ENCODE measurements at places on chromosomes 16 and 17.

GRCh38 chr17:8221663-8222379 is 11.4 kb upstream of the AURKB start:
- DNase-seq: peak; percentile 83

- DNase-seq: no peak
Observed at GRCh38 chr17:15513058-15513791, 45.8 kb upstream of the CDRT4 start.

- DNase-seq: no peak
Observed at GRCh38 chr17:17719199-17719940, 38.1 kb downstream of the RAI1 start.

- no peak for DNase-seq
Observed at GRCh38 chr17:69428252-69428980, 13.9 kb downstream of the MAP2K6 start.

- no peak for DNase-seq
Observed at GRCh38 chr16:69435977-69436820, 11.8 kb downstream of the CYB5B start.

- no peak for DNase-seq
Observed at GRCh38 chr16:58074657-58075056, 49.1 kb downstream of the MMP15 start.

DNA sequence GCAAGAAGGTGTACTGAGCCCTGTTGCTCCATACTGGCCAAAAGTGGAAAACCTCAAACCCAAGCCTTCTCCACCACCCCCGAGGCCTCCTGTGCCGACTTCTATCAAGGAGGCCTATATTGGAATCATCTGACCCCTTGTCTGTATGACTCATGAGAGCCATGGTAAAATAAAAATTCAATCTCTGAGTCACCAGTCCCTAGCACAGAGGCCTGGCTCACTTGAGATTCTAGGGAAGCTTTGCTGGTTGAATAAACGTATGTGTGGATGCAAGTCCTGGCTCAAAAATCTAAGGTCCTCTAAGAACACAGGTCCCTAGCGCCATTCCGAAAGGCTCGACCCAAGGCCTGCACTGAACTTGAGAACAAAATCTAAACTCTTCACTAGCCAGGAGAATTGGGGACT is 15.0 kb downstream of the NSMCE1 start:
- DNase-seq: no peak

DNA sequence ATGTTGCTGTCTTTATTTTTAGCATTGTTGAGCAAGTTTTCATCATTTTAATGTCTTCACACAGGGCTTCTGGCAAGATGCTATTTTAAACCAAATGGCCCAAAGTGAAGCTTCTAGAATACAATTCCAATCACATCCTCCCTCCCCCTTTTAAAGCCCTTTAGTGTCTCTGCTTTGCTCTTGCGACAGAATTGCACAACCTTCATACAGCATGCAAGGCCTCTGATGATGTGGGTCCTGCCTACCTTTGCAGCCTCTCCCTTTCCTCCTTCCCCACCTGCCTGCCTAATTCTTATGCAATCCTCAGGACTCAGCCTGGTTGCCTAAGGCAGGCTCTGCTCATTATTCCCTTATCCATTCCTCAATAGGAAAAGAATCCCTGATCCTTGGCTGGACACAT is 381.7 kb downstream of the SLC39A11 start:
- no peak for DNase-seq

DNA sequence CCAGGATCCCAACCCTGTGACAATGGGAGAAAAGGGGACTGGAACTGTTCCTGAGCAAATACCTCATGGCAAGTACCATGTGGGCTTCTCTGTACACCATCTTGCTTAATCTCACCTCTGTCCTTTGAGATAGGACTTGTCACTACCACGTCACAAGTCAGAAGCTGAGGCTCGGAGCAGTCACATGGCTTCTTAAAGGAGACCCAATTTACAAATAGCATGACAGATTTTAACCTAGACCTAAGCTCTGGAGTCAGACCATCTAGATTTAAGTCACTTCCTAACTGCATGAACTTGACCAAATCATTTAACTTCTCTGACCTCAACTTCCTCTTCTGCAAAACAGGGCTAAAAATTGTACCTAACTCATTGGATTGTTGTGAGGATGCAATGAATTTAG is 36.0 kb upstream of the CCL1 start:
- peak; percentile 24 for DNase-seq

DNA sequence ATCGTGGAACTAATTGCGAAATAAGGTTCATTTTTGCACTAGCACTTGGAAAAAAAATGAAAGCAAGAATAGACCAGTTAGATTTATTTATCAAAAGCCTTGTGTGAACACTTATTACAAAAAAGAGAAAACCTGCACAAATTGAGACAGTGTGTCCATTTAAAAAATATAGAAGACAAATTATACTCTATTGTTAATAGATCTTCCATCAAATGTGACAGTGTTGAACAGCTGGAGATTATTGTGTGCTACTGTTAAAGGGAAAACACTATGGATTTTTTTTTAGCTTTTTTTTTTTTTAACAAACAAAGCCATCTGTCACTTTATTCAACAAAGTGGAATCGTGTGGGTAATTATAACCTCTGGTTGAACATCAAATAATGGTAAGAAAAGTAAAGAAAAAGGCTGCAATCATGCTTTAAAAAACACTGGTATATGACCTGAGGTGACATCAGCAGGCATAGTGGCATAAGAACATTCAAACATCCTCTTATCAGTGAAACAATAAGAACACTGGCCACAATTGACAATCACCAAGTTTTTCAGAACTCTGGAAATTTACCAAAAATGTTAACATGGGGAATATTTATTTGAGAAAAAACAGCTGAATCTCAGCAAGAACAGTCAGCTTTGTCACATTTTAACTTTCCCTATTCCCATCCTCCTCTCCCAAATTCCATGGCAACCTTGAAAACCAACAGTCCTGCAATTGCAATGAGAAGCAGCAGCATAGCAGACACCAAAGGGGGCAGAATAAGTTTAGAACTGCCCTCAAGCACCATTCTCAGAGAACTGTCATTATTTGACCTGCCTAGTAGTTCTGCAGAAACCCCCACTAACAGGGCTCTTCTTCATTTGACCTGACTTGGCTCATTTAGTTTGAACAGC is 442.3 kb upstream of the MON1B start:
- DNase-seq: no peak

DNA sequence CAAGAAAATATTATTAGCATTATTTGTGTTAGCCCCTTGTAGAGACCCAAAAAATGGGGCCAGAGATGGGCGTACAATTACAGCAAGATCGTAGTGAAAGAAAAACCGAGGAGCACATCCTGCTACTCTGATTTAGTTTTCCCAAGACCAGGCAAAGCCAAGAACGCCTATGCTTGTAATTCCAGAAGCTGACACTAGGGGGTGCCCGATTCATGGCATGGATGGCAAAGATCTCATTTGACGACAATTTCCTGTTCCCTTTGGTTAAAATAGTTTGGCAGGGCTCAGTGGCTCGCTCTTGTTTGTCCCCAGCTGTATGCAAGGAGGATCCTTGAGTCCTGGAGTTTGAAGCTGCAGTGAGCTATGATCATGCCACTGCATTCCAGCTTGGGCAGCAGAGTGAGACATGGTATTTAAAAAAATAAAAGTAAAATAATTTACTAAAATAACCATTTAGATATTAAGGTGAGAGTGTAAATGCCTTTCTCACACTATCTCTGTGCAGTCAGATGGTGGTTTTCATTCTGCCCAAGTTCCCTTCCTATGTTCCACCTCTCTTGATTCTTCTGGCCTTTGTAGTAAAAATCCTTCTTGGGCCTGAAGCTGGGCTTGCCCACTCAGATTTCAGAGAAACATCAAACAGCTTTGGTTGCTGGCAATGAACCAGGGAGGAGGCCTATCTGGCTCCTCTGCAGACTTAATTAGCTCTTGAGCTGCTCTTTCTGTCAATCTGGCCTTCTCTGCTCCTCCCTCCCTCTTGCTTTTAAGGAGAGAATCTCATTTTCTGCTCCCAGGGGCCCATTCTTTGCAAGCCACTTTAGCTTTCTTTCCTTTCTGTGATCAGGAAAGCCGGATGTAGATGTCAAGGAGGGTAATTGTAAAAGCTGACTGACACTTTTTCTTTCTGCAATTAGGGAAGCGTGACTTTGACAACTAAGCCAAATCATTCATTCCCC is 31.2 kb downstream of the TMEM238L start:
- DNase-seq: no peak

- no peak for DNase-seq
Observed at GRCh38 chr17:35559495-35560210, 966 bp downstream of the SLFN14 start.

- no peak for DNase-seq
Observed at GRCh38 chr17:33942414-33942813, 312.7 kb upstream of the CCL2 start.

DNA sequence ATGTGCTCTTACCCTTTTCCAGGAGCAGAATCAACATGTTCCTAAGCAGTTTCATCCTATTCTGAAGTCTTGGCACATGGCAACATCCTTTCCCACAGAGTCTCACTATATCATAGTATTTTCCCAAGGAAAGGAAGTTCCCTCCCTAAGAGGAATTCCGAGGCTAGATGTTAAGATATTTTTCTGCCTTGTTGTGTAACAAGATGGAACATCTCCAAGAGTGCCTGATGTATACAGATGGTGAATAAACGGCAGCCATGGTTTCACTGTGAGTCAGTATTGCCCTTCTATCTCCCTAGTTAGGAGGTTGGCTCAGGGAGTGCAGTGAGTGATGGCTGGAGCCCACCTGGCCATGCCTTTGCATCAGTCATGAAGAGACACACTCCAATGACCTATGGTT is 48.2 kb downstream of the SPACA3 start:
- DNase-seq: no peak

DNA sequence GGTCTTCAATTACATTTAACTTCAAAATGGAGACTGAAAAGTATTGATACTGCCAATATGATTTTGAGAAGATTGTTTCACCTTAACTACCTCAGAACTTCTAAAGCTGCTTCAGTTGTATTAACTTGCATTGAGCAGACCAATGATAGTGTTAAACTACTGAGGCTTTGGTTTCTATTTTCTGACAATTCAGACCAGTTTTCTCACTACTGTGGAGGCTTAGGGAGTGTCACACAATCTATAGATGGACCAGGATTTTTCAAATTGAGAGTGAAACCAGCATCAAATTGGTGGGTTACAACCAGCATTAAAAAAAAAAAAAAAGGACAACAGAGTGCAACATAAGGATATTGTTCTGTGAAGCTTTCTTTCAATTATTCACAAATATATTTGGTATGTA is 21.2 kb downstream of the COG1 start:
- DNase-seq: no peak

DNA sequence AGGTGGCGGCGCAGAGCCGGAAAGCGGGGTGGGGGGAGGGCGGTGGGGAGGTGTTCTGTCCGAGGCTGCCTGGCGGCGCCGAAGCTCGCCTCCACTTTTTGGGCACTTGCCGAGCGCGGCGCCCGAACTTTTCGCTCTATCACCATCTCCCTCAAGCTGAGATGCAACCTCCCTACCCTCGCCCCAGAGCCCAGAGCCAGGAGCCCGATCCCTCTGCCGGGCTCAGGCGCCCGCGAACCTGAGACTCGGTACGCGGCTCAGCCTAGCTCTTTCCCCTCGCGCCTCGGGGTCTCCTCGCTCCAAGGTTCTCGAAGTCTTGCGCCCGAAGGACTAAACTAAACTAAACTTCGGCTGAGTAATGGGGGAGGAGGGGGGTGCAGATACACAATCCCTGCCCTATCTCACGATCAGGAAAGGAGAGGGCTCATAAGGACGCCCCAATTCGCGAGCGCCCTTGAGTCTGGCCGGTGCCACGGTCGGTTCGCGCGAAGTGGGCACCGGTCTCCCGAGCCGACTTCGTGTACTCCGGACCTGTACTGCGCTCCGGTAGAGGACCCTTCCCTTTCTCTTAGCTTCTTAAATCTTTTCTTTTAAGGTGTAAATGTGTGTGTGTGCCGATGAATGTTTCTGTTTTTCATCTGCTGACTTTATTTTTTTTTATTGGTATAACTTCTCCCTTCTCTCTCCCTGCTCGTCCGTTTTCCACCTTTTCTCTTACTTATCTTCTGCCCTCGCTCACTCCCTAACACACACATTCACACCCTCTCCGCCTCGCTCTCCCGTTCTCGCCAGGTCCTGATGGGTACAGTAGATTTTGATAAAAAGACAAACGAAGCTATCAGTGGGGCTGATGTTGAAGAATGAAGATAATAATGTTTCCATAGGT is 1.9 kb upstream of the SALL1 start:
- DNase-seq: no peak

DNA sequence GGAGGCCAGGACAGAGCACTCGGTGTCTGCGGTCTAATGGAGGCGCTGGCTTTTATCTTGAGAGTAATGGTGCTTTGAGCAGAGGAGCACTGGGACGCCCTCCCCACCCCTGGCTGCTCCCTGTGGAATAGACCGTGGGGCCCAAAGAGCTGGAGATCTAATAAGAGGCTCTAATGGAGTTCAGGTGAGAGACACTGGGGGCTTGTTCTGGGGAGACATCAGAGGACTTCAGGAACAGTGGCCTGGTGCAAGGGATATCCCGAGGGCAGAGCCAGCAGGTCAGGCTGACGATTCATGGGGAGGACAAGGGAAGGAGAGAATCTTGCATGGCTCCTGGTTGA is 9.5 kb upstream of the KRT19 start:
- DNase-seq: no peak
